ENCODE measurements at places on chromosomes 6 and 20. TPM values are rescaled to one million over a fixed set of nuclear protein-coding genes. Genes with fewer than 3 reads are reported as not detected.
A peak's percentile ranks its signal among the peaks of the same experiment; 100 is the strongest.

DNA sequence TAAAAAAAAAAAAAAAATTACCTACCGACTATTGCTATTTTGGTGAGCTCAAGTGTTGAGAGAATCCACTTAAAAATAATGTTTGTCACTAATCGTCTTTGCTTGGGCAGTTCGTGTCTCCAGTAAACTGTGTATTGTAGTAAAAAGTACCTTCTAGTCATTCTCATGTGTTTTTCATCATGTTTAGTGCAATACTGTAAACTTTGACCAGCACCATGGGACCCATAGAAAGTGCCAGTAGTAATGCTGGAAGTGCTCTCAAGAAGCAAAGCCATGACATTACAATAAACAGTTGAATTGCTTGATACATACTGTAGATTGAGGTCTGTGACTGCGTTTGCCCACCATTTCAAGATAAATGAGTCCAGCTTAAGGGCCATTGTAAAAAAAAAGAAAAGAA lies 395.2 kb downstream of the BCKDHB start:
- no peak for DNase-seq

DNA sequence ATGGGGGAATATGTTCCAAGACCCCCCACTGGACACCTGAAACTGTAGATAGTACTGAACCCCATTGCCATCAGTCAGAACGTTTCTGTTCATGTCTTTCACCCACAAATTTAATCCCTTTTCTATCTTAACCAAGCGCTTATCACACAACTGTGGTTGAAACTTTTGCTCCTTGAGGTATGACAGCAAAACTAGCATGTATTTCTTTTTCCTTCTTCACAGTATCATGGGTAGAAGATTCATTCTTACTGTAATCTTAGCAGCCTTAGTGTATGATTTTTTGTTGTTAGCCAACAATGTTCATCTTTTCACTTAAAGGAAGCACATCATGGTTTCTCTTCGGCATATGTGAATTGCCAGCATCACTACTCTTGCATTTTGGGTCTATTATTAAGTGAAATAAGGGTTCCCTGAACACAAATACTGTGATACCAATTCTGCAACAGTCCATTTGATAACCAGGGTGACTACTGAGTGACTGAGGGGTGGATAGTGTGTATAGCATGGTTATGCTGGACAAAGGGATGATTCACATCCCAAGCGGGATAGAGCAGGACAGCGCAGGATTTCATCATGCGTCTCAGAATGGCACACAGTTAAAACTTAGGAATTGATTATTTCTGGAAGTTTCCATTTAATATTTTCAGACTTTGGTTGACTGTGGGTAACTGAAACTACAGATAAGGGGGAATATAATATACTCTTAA lies 41.8 kb downstream of the KCNS1 start:
- DNase-seq = no peak

DNA sequence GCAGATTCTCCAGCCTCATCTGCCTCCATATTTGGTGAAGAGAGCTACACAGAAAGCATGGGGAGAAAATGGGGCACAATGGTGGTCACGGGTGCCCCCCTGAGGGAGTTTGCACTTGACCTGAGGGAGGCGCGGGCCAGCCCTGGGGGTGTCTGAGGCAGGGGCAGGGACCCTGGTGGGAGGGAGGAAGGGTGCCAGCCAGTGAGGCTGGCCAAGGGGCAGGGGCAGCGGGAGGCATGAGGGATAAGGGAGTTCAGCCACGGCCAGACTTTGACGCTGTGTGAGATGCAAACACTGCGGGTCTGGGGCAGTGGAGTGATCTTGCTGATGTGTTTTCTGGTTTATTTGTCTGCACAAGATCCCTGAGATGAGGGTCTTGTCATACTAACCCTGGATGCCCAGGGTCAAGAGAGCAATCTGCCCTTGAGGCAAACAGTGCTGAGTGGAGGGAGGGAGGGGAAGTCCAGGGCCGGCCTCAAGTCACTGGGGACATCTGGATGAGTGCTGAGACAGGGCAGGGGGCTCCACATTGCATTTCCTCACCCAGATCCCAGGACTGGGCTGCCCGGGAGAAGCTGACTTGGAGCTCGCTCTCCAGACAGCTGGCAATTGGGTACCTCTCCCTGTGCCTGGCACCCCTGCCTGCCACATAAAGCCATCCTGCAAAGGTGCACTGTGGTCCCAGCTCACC lies 8.8 kb upstream of the PCMTD2 start:
- no peak for DNase-seq

DNA sequence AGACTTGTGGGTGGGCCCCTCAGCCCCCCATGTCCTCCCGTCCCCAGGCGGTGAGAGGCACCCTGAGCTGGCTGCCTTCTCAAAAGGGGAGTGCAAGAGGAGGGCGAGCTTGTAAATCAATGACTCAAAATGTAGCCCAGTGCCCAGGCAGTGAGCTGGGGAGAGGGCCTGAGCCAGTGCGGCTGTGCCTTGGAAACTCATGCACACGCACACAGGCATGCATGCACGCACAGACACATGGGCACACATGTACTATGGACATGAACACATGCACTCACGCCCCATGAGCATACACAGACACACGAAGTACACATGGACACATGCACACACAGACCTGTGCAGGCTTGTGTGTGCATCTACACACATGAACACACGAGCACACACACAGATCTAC lies 133.5 kb downstream of the TAF4 start:
- DNase-seq = no peak

GRCh38 chr6:164216368-164216767 lies 801.9 kb downstream of the QKI start:
- no peak for DNase-seq

GRCh38 chr20:59121714-59122565 lies 41.7 kb upstream of the ZNF831 start:
- no peak for DNase-seq

DNA sequence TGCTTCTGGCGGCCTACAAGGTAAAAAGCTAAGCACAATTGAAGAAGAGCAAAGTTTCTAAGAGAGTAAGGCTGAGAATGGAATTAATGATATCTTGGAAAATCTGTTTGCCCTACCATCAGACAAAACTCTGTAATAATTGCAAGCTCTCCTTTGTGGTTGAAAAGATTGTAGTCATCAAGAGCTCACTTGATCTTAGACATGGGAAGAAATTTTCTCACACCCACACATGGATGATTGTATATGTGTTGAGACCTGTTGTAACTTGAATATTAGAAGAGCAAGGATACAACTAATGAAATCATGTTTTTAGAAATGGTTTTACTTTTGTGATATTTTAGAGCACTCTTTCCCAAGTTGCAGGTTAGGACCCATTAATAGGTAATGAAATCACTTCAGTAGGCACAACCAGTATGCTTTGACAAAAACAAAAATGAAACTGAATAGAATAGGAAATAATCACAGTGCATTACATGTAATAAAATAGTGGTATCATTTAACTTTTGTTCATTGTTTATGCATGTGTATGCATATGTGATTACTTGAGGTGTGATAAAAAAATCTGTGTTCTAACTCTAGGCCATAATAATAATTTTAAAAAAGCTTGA lies 14.0 kb downstream of the DCBLD1 start:
- DNase-seq = no peak

DNA sequence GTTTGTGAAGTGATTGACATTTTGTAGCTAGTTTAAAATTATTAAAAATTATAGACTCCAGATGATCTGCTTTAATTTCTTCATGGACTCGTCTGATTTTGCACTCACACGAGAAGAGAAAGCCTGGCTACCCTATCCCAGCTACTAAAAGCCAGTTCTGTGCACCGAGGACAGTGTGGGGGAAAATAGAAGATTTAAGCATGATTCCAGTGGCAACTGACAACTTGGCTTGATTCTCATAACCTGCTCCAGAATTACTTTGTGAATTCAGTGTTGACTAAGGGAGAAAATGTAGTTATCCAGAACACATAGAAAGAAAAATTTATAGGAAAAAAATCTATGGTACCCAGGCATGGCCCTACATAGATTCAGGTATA lies 88.7 kb downstream of the SNAP25 start:
- no peak for DNase-seq

GRCh38 chr6:2008383-2008976 lies 236.9 kb downstream of the GMDS start:
- no peak for DNase-seq

DNA sequence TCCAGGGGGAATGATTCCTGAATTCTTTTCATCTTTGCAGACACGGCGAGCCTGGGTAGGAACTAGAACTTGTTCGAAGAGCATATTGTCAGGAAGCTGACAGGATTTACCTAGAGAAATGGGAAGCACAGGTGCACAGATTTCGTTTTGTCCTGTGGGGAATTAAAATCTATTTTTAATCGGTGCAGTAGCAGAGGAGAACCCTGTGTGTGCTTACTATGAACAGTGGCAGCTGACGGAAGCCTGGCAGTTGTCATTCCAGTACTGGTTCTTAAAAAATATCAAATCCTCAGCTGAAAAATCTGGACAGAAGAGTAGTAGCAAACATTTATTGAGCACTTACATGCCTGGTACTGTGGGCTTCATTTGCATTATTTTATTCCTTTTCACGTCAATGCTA lies 609.0 kb downstream of the QKI start:
- DNase-seq = no peak

- no peak for DNase-seq
Measured at GRCh38 chr20:32449890-32450401, 91.8 kb downstream of the ASXL1 start.

DNA sequence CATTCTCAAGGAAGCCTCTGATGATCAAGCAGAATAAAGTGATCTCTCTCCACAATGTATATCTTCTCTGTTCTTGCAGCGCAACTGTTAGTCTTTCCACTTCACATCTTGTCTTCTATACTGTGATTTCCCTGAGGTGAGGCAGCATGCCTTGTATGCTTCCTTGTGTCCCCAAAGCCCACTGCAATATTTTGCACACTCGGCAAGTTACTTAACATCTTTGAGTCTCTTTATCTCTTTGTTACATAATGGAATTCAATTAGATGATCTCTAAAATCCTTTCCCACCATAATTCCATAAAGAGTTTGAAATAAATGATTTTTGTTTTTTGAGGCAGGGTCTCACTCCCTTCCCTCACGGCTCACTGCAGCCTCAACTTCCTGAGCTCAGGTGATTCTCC lies 40.4 kb upstream of the ALDH8A1 start:
- no peak for DNase-seq

DNA sequence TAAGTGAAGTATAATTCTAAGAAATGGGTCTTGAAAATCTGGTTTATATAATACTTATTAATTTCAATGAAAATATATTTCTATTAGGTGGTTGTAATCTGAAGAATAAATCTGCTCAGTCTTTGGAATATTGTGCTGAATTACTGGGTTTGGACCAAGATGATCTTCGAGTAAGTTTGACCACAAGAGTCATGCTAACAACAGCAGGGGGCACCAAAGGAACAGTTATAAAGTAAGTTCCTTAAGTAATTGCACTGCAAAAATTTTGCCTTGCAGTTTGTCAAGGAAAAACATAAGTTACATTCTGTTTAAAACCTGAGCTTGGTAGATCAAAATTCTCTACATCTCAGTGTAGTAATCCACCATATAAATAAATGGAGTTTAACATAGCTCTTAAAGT lies 106.0 kb downstream of the MYO6 start:
- DNase-seq = no peak

DNA sequence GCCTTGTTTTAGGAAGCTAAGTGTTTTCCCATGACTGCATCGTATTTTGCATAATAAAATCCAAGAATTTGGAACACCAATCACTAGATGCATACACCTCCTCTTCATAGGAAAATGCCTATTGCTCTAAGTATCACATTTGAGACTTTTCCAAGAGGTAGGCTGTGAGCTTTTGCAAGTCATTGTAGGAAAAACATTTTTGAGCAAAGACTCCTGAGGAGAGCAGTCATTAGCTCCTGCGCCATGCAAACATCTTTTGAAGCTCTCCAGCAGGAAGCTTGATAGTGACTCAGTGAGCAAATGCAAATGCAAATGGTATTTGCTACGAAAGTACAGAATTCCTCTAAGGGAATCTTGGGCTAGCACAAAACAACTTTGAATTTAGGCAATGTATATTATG lies 750.4 kb downstream of the QKI start:
- DNase-seq = no peak

DNA sequence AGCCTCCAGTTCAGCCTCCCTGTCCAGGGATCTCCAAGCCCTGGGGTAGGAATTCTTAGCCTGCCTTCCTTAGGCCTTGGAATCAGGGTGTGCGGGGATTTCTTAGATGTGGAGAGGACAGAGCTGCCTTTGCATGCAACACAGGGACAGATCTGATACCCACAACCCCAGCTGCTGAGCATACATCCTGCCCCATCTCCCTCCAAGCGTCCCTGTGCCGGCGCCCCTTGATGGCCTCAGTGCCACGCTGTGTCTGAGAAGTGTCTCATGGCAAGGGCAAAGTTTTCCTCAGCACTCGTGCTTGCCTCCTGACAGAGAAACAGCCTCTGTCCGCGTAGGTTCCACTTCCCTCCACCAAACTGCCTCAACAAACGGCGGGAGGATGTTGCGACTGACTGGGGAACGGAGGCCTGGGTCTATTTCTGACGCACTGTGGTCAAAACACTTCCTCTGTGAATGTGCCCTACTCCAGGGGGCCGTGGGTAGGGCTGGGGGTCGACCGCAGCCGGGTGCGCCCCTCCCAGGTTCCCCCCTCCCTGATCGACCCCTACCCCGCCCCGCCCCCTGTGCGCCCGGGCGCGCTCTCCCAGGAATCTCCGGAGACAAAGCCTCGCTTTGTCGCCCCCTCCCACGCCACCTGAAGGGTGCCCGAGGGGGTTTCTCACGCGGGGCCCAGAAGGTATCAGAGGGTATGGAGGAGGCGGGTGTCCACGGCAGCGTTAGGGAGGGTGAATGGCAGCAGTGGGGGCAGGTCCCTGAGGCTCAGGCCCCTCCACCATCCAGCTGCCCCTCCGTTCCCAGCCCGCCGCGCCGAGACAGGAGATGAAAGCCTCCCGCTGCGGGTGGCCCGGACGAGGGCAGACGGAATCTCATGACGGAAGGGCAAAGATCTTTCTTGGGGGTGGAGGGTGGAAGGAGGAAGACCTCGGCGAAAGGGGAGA lies 806 bp downstream of the MICAL1 start:
- peak; percentile 4 for DNase-seq

- no peak for DNase-seq
Measured at GRCh38 chr6:102356170-102356569, 962.7 kb downstream of the GRIK2 start.

The COL11A2 gene
- total RNA-seq = 1.4 TPM

The TPBG gene
- total RNA-seq = 12.8 TPM

The EPPIN gene
- total RNA-seq = not detected

The POPDC3 gene
- 5.2 TPM for total RNA-seq

The ESR1 gene
- total RNA-seq = 2.2 TPM

The LRFN2 gene
- total RNA-seq = 0.49 TPM
